ENCODE measurements at places on chromosomes 11 and 22.

DNA sequence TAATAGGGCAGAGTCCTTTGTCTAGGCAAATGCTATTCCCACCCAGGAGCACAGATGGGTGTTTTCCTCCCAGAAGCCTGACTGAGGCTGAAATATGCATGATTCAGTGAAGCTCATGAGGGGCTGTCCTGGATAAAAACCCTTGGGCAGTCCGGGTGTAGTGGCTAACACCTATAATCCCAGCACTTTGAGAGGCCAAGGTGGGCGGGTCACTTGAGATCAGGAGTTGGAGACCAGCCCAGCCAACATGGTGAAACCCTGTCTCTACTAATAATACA is 48.6 kb upstream of the LMO2 start:
- DNase-seq = no peak

DNA sequence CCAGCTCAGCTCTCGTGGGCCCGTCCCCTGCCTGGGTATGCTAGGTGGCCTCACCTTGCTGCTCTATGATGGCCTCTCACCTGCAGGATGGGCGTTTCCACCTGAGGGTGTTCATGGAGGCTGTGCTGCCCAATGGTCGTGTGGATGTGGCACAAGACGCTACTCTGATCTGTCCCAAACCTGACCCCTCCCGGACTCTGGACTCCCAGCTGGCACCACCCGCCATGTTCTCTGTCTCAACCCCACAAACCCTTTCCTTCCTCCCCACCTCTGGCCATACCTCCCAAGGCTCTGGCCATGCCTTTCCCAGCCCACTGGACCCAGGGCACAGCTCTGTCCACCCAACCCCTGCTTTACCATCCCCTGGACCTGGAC is 2.1 kb downstream of the ZP1 start:
- no peak for DNase-seq

GRCh38 chr22:23054531-23055257 is 15.6 kb upstream of the GNAZ start:
- no peak for DNase-seq

GRCh38 chr11:133520707-133521106 is 11.6 kb downstream of the OPCML start:
- no peak for DNase-seq

DNA sequence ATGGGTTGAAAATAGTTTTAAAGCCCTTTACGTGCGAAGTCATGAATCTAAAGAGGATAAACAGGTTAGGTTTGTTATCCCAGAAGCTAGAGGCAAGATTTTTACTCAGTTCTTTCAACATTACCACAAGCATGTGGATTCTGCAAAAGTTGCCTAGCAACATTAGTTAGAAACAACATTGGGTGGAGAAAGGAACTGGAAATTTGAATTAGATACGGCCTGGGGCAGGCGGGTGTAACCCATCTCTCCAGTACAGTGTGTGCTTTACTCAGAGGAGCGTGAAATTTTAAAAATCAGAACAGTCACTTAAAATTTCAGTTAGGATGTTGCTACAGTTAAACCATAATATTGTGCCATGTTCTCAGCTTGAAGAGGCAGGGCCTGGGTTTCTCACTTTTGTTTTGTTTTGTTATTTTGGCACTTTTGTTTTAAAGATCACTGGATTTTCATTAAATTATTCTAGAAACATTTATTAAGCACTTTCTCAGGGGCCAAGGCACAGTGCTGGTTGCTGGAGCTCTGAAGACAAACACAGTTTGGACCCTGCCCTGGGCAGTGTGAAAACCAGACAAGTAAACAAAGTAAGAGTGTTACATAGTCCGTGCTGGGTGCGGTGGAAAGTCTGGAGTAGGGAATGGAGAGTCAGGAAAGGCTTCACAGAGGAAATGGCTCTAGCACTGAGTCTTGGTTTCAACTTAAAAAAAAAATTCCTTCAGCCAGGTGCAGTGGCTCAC is 4.4 kb upstream of the WEE1 start:
- DNase-seq = peak; percentile 72

- no peak for DNase-seq
Observed at GRCh38 chr22:36387709-36387958, 133 bp downstream of the MYH9 start.

DNA sequence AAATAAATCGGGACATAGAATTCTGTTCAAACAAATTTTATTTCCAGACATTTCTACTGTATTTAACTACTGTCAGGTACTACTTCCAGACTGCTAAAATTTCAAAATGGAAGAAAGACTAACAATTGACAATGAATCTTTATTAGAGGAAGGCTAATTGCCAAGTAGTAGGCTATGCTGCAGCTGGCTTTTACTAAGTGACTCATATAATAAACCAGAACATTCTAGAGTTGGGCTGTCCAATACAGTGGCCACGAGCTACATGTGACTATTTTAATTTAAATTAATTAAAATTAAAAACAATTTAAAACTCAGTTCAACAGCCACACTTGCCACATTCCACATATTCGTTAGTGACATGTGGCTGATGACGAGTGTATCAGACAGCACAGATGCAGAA is 27.6 kb downstream of the CHKA start:
- DNase-seq = no peak

- DNase-seq = no peak
Observed at GRCh38 chr11:111018566-111018965, 227.0 kb upstream of the POU2AF2 start.

DNA sequence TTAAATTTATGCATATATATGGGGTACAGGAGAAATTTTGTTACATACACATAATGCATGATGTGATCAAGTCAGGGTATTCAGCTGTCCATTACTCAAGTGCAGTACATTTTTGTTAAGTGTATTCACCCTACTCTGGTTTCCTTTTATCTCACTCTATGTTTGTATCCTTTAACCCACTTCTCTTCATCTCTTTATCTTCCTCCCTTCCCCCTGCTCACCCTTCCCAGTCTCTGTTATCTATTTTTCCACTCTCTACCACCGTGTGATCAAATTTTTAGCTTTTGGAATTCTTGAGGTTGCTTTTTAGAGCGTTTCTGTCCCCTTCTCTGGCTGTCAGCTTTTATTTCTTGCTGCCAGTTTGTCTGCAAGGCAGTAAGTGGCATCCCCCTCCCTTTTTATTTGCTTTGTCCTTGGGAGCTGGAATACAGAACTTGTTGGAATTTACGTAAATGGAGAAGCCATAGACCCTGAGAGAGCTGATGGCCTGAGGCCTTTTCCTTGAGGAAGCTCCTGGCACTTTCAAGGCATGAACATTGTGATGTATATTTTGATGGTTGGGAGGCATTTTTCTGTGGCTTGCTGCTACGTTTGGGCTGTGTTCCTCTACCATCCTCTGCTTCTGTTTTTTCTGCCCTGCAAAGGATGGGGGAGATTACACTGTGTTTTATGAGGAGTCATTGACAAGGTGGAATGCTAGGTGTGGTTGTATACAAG is 148.6 kb downstream of the LDLRAD3 start:
- DNase-seq = no peak

- DNase-seq = no peak
Observed at GRCh38 chr11:71136095-71136845, 116.1 kb downstream of the SHANK2 start.

- DNase-seq = no peak
Observed at GRCh38 chr22:27186643-27187042, 529.3 kb downstream of the MIAT start.

DNA sequence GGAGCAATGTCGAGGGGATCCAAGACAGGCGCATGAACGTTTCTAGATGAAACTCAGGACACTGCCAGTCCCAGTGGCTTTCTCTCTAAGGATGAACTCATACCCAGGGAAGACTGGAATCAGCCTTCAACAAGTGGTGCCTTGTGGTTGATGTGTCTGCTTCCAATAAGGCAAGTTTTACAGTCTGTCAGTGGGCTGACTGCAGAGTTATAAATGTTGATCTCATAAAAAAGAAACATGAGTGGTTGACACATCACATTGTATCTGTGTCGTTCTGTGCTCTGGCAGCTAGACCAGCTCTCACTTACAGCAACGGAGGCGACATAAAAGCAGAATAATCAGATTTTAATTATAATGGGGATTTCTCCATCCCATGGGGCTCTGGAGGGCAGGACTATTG is 96.7 kb downstream of the SNX19 start:
- DNase-seq = no peak

DNA sequence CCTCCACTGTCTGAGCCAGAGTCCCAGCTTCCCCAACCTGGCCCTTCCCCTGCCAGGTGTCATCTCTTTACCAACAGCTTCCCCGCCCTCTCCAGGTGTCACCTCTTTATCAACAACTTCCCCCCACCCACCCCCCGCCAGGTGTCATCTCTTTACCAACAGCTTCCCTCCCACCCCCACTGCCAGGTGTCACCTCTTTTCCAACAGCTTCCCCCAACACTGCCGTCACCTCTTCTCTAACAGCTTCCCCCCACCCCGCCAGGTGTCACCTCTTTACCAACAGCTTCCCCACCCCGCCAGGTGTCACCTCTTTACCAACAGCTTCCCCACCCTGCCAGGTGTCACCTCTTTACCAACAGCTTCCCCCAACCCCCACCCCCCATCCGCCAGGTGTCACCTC is 29.8 kb upstream of the TTLL12 start:
- DNase-seq = no peak

DNA sequence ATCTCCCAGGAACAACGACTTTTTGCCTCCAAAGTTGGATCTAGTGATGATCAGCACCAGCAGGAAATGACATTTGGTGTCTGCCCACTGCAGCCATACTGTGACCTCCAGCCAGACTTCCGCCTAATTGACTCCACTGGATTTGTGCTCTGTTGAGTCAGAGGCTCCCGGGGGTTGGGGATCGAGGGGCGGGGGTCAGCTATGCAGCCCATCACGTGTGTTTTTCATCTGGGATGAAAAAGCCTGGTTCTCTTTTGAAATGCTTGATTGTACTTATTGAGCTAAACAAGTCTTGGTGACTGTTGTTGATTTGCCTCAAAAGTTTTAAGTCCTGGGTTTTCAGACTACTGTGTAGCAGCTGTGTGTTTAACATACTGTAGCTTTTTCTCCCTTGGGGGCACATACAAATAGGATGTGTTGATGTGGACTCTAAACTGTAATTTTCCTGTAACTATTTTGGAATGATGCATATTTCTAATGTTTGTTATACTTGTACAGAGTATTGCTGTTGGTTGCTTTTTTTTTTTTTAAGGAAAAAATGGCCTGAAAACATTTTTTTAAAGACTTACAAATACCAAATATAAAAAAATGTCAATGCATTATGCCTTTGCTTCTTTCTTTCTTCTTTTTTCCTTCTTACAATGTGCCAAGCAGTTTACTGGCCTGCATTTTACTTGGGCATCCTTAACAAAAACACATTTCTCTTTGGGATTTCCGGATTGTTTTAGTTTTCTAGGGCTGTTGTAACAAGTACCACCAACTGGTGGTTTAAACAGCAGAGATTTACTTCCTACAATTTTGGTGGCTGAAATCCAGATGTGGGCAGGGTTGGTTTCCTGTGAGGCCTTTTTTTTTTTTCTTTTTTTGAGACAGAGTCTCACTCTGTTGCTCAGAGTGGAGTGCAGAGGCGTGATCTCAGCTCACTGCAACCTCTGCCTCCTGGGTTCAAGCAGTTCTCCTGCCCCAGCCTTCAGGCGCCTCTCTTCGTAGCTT is 46.1 kb upstream of the OR4B1 start:
- DNase-seq = no peak

DNA sequence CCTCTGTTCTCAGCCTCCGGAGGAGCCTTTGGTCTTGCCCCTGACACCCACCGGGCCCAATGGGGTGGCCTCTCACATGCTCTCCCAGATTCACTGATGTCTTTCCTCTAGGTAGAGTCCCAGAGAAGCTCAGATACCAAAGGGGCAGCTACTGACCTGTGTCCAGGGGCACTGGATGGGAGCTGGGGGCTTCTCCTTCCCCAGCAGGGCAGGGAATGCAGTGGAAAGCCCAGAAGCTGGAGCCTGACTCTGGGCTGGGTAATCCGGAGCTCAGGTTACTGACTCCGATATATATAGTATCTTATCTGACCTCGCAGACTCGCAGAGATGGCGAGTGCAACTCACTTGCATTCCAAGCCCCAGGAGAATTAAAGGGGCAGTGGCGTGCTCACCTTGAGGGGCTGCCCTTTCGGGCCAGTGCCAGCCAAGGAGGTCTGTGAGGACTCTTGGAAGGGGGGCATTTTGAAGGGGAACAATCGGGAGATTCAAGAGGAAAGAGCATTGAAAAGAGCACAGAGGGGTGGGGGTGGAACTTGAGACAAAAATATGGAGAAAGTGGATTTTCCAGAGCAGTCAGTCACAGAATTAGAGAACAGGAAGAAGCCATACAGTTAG is 2.5 kb downstream of the USP2 start:
- DNase-seq = no peak

GRCh38 chr11:1853376-1854131 is 670 bp downstream of the LSP1 start:
- peak; percentile 72 for DNase-seq

DNA sequence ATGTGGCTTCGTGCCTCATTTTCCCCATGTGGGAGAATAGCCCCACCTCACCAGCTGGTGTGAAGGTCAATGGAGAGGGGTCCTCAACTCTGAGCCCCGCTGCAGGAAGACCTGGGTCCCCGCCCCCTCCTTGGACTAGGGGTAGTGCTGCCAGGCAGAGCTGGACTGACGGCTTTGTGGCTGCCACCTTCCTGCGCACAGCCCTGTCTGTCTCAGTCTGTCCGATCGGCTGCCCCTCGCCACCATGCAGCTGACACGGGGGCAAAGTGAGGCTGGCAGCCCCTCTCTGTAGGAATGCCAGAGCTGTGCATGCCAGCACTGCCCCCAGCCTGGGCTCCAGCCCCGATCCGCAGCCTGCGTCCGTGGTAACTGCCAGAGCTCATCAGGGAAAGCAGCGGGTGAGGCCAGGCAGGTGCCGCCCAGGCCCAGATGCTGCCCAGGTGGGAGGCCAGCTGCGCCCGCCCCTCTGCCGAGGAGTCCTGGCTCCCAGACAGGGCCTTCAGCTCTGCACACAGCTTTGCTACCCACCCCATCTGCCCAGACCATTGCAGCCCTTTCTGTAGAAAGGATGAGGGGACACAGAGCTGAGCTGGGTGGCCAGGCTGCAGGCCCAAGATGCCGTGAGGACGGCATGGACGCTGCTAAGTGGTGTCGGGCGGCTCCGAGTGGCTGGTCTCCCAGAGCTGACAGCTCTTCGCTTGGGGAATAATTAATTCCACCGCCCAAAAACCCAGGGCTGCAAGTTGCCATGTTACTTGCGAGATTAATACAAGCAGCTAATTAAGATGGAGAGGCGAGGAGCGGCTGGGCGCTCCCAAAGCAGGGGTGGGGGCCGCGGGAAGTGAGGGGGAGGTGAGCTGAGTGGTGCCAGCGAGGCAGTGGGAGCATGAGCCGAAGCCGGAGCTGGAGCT is 19.5 kb upstream of the FLRT1 start:
- no peak for DNase-seq

GRCh38 chr11:46832511-46833214 is 13.4 kb downstream of the CKAP5 start:
- DNase-seq = no peak
